Calu3 (cell line): ENCODE measurements at places on chromosomes 6 and 20.

GRCh38 chr20:25459916-25460535, 52.6 kb downstream of the GINS1 start:
- no peaks in the 10 kb centered on the region for H3K4me1 ChIP-seq
- no peak overlapping the region for H3K27ac ChIP-seq
- no peaks in the 10 kb centered on the region for H3K36me3 ChIP-seq
- no peak overlapping the region for H3K4me3 ChIP-seq
- no peaks in the 10 kb centered on the region for H3K27me3 ChIP-seq

DNA sequence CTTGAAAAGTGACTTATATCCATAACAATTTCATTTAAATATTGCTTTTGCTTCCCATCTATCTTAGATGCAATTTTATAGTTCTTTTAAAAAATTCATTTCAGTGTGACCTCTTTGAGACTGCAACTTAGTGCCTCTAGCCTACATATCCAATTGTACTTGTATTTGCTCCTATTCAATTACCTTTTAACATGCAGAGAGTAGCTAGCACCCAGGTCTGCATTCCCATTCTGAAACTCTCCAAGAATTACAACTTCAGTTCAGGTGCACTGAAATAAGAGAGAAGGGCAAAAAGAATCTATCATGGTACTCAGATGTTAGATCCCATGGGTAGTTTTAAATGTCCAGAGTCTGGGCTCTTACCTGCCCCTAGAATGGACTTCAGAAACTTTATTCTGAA, 765.4 kb upstream of the SLC35B3 start:
- H3K27ac ChIP-seq, result no peak overlapping the region
- no peaks in the 10 kb centered on the region for H3K27me3 ChIP-seq
- H3K4me3 ChIP-seq, result no peak overlapping the region
- DNase-seq, result no peak
- no peaks in the 10 kb centered on the region for H3K36me3 ChIP-seq

GRCh38 chr20:62642666-62643520, 590 bp downstream of the SLCO4A1 start:
- peaks cover 25% of the 10 kb centered on the region for H3K27me3 ChIP-seq
- peaks cover 41% of the 10 kb centered on the region for H3K36me3 ChIP-seq
- H3K4me3 ChIP-seq, result peak overlapping the region; percentile 92
- H3K4me1 ChIP-seq, result peaks cover 24% of the 10 kb centered on the region
- peak; percentile 74 for DNase-seq
- H3K27ac ChIP-seq, result peak overlapping the region; percentile 30

DNA sequence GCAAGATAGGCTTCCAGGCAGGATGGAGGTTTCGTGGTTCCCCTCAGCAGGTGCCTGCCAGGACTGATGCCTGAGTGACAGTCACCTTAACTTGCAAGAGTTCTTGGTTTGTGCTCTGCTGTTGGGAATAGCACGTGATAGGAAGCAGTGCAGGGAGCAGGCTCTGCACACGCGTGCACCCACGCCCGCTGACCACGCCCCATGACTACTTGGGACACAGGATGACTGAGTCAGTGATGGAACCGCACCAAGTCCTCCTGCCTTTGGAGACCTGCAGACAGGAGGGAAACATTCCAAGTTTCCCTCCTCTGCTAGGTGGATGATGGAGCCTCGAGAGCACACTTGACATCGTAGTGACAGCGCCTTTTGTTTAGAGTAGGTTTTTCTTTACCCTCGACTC, 164.2 kb downstream of the DTNBP1 start:
- no peak overlapping the region for H3K27ac ChIP-seq
- H3K27me3 ChIP-seq, result no peaks in the 10 kb centered on the region
- H3K36me3 ChIP-seq, result no peaks in the 10 kb centered on the region
- H3K4me3 ChIP-seq, result no peak overlapping the region
- no peak for DNase-seq

- peak overlapping the region; percentile 46 for H3K4me3 ChIP-seq
- DNase-seq, result no peak
- H3K36me3 ChIP-seq, result peaks cover 9% of the 10 kb centered on the region
- no peaks in the 10 kb centered on the region for H3K4me1 ChIP-seq
- H3K27me3 ChIP-seq, result peaks cover 98% of the 10 kb centered on the region
These were observed 36.4 kb upstream of the HLA-C start for GRCh38 chr6:31308050-31308844.

DNA sequence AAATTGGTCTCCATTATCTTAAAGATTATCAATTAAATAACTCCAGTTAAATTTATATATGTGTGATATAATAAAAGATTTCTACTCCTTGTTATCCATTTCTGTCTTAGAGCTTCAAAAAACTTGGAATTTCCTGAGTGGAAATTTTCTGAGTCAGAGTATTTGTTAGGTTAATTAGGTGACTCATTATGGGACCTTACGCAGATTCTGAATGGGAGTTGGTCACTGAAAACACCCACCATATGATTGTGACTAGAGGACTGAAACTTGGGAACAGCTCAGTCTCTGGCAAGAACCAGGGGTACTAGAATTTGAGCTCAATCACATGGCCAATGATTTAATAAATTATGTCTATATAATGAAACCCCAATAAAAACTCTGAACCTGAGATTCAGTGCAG, 125.4 kb upstream of the HMGCLL1 start:
- H3K4me1 ChIP-seq, result no peaks in the 10 kb centered on the region
- no peaks in the 10 kb centered on the region for H3K27me3 ChIP-seq
- no peak for DNase-seq
- H3K36me3 ChIP-seq, result no peaks in the 10 kb centered on the region
- H3K27ac ChIP-seq, result no peak overlapping the region

GRCh38 chr6:74689601-74690000, 516.3 kb downstream of the COL12A1 start:
- no peak overlapping the region for H3K27ac ChIP-seq
- H3K36me3 ChIP-seq, result no peaks in the 10 kb centered on the region
- H3K4me3 ChIP-seq, result no peak overlapping the region
- no peaks in the 10 kb centered on the region for H3K4me1 ChIP-seq
- H3K27me3 ChIP-seq, result no peaks in the 10 kb centered on the region

DNA sequence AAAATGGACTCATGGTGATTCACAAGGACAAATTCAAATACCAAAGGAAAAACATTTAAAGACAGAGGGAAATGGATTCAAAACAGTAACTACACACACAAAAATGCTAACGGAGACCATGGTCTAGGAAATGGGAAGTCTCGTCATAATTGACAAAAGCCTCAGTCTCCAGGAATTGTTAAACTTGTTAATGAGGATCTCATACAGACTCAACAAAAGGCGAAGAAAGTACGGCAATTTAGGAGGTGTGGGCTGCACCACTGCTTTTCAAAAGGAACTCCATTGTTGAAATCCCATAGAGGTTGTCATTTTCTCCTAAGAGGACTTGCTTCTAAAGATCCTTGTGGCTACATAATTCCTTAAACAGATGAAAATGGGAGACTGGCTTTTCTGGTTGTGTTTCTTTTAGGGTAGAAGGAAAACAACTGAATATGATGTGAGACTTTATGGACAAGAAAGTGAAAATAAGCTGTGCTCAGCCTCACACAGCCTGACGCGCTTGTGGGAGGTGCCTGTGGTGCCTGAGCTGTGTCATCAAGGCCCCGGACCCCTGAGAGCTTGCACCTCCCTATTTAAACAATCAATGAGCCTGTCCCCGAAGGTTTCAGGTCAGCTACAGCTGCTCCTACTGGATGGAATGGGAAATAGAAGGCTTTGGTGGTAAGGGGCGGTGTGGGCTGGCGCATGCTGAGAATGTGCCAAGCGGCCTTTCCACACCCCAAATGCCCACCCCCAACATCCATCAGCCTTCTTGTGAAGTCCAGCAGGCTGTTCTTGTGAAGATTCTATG, 2.5 kb upstream of the CLDN20 start:
- no peak for DNase-seq
- no peaks in the 10 kb centered on the region for H3K4me1 ChIP-seq
- H3K27me3 ChIP-seq, result no peaks in the 10 kb centered on the region
- no peak overlapping the region for H3K27ac ChIP-seq

DNA sequence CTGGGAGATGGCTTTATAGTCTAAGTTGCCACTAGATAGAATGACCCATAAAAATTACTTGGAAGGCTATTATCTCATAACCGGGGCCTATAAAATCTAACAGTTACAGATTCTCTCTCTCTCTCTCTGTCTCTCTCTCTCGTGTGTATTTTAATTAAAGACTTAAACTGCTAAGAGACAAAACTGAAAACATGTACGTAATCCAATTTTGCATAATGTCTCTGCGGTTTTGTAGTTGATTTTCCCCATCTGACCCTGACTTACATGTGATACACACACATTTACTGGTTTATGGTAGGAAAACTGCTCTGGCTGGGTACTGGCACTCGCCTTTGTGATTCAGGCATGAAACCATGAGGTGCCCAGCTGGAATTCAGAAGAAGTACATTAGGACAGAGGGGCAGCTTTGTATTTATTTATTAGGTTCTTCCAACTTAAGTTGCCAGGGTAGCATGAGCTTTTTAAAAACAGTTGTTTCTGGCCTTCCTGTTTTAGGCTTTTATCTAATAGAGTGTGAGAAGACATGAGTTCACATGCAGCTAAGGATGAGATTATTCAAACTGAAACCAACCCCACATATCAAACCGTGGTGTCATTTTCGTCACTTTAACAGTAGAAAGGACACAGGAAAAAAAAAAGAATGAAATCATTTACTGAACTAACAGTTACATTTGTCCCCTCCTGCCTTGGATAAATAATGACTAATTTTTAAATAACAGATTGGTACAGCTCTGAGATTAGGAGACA, 182.5 kb downstream of the GMPR start:
- no peaks in the 10 kb centered on the region for H3K27me3 ChIP-seq
- no peak for DNase-seq
- no peak overlapping the region for H3K4me3 ChIP-seq
- H3K27ac ChIP-seq, result no peak overlapping the region
- H3K4me1 ChIP-seq, result no peaks in the 10 kb centered on the region

- H3K27ac ChIP-seq, result no peak overlapping the region
- no peak overlapping the region for H3K4me3 ChIP-seq
- no peaks in the 10 kb centered on the region for H3K27me3 ChIP-seq
- DNase-seq, result no peak
- H3K36me3 ChIP-seq, result no peaks in the 10 kb centered on the region
These were observed 93.8 kb upstream of the IMPG1 start for GRCh38 chr6:76166297-76166696.

GRCh38 chr20:45019027-45019761, 52.9 kb downstream of the STK4 start:
- no peaks in the 10 kb centered on the region for H3K36me3 ChIP-seq
- DNase-seq, result no peak
- H3K27me3 ChIP-seq, result no peaks in the 10 kb centered on the region
- H3K27ac ChIP-seq, result no peak overlapping the region
- no peak overlapping the region for H3K4me3 ChIP-seq

DNA sequence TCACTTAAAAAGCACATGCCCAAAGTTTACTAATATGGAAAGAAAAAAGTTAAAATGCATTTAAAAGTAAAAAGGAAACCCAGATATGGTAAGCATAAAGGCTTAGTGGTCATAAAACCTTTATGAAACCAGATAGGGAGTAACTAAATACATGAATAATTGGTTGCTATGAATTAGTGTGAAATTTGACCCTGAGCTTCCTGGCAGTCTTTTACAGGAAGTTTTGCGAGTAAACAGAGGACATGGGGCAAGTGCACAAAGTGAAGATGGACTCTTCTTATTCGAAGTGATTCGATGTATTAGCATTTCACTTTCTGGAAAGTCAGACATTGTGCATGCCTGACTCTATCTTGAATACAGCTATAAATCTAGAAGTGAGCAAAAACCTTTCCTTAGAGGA, 90.9 kb upstream of the MLIP start:
- DNase-seq, result no peak
- no peak overlapping the region for H3K4me3 ChIP-seq
- no peak overlapping the region for H3K27ac ChIP-seq
- H3K27me3 ChIP-seq, result no peaks in the 10 kb centered on the region
- H3K36me3 ChIP-seq, result no peaks in the 10 kb centered on the region

DNA sequence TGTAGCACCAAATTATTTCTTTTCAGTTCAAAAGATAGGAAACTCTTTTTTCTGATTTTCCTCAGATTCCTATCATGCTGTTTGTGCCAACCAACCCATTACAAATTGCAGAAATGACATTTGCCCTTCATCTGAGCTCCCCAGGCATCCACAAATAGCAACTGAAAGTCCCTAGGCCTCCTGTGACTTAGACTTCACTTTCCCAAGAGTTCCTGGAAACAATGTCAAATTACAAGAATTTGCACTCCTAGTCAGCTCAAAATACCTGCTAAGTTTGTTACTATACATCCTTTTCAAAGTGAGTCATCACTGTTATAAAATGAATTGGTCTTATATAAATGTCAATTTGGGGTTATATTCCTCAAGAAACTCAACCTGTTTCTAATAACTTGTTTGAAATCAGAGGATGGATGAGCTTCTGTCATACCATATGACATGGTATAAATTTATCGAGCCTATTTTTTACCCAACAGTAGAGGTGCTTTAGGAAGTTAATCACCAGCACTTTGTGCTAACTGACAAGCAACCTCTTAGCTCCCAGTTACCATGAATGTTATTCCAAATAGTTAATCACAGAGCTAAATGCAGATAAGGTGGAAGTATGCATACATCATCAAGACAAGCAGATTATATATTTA, 256.5 kb downstream of the HACE1 start:
- no peaks in the 10 kb centered on the region for H3K27me3 ChIP-seq
- DNase-seq, result no peak
- H3K4me3 ChIP-seq, result no peak overlapping the region
- no peak overlapping the region for H3K27ac ChIP-seq

GRCh38 chr20:40717343-40717865, 28.4 kb upstream of the MAFB start:
- DNase-seq, result no peak
- H3K27ac ChIP-seq, result no peak overlapping the region
- no peak overlapping the region for H3K4me3 ChIP-seq
- no peaks in the 10 kb centered on the region for H3K4me1 ChIP-seq
- peaks cover 100% of the 10 kb centered on the region for H3K27me3 ChIP-seq

DNA sequence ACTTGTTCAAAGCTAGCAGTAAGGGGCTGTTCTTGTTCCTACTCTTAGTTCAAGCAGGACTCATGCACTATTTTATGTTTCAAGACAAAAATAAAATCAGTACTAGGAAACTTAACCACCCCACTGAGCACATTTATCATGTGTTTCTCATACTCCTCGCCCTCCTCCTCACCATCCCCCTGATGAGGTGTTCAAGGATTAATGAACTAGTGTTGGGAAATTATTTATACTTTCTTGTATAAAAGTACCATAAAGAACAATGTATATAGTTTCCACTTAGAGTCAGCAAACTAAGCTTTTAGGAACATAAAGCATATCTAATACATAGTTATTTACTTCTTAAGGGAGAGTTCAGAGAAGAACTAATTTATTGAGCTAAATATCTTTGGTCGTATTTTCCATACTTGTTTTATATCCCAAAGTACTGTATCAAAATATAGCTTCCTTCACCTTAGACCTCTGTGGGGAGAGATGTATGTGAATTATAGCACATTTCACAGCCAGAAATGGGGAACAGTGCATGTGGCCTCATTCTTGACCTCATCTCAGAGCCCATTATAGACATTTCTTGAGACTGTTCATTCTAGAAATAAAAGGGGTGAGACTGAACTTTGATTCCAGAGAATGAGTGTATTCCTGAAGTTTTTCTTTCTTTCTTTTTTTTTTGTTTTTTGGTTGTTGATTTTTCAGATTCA, 326.5 kb upstream of the MAP3K7 start:
- no peak overlapping the region for H3K4me3 ChIP-seq
- no peaks in the 10 kb centered on the region for H3K27me3 ChIP-seq
- H3K4me1 ChIP-seq, result peaks cover 9% of the 10 kb centered on the region
- no peak for DNase-seq
- no peak overlapping the region for H3K27ac ChIP-seq

GRCh38 chr6:79045966-79046365, 32.1 kb downstream of the PHIP start:
- no peak for DNase-seq
- H3K4me3 ChIP-seq, result no peak overlapping the region
- peaks cover 15% of the 10 kb centered on the region for H3K36me3 ChIP-seq
- H3K27me3 ChIP-seq, result no peaks in the 10 kb centered on the region
